ENCODE measurements at places on chromosomes 6 and 20. TPM values are rescaled to one million over a fixed set of nuclear protein-coding genes. Genes with fewer than 3 reads are reported as not detected.

GRCh38 chr20:59587570-59587969 is 16.8 kb upstream of the PHACTR3 start:
- DNase-seq = no peak

DNA sequence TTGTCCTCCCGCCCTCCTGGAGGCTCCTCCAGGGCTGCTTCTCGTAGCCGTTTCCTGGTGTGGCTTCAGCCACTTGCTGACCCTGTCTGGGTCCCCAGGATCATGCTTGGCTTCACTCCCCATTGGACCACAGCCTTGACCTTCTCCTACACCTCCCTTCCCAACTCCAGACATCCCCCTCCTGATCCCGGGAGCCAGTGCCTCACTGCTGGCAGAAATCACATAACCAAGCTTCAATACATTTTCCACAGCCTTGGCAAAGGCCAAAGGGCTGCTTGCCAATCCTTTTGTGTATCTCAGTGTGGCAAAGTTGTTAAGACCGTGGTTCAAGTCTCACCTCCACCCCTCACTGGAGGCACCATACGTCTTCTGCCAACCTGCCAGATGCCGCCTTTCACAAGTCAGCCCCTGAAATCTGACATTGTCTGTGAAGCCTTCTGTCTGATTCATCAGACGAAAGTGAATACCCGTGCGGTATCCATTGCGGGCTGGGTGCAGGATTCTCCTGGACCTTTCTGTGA is 60.1 kb downstream of the PHACTR3 start:
- DNase-seq = no peak

- peak; percentile 86 for DNase-seq
These were observed 18.3 kb upstream of the TRAM2 start for GRCh38 chr6:52595000-52595795.

- no peak for DNase-seq
These were observed 8.8 kb upstream of the TPD52L1 start for GRCh38 chr6:125144822-125145221.

- no peak for DNase-seq
These were observed 41.4 kb downstream of the PEX7 start for GRCh38 chr6:136863752-136864151.

DNA sequence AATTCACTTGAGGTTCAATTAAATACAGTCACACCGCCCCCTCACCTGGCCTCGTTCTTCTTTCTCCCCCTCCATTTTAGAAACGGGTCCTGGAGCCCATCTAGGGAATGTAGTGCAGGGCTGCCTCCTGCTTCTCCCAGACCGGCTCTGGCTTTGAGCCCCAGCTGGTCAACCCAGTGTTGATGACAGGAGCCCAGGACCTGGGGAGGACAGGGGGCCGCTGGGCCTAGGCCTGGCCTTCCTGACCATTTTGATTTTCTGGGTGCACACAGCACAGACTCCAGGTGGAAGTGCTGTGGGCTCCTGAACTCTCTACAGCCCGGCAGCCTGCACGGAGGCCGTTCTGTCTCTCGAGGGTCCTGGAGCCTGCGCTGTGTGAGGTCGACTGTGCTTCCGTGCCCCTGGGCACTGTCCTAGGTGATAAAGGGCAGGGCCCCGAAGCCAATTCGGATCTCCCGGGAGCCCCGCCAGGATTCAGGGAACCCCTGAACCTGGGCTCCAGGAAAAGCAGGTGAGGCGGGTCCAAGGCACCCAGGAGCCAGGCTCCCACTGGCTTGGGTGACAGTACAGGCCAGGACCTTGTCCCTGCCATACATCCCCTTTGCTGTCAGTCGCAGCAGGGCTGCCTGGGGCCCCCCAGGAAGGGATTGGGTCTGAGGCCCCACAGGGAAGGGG is 23.3 kb downstream of the NPEPL1 start:
- DNase-seq = peak; percentile 15

- no peak for DNase-seq
These were observed 289.1 kb upstream of the PREP start for GRCh38 chr6:105691971-105692370.

Gene TNFRSF21
- polyA plus RNA-seq = 24.7 TPM

DNA sequence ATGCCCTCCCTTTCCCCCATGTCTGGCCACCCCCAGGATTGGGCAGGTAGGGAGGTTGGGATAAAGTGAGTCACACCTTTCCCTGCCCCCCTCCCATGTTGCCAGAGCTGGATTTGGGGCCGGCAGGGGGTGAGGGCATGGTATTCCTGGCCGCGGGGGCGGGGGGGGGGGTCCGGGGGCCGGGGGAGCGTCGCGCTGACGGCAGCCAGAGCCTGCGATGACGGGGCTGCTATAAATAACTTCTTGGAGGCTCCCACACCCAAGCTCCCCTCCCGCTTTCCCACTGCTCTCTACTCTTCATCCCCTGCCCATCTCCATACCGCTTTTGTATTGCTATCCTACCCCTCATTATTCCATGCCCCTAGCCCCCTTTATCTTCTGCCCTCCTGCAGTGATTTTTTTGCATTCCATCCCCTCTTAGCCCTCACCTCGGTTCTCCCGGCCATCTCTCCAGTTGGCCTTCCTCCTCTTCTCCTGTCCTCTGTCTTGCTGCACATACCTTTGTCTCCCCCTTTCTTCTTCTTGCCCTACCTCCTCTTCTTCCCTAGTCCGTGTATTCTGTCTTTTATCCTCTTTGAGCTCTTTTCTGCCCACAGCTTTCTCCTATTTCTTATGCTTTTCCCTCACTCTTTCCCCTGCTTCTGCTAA is 13.8 kb downstream of the SYNGAP1 start:
- DNase-seq = peak; percentile 84
